Endothelial cell of umbilical vein (primary cell): ENCODE measurements at places on chromosomes 16 and 17. TPM values are rescaled to one million over a fixed set of nuclear protein-coding genes. Genes with fewer than 3 reads are reported as not detected.

The PRSS27 gene
- total RNA-seq = 0.53 and 0.60 TPM in 2 replicates

The SLC25A19 gene
- total RNA-seq = 16.8 and 20.9 TPM in 2 replicates

The CHAD gene
- not detected in 2 replicates for total RNA-seq

The NXPH3 gene
- total RNA-seq = 2.0 and 2.1 TPM in 2 replicates

The CDC6 gene
- total RNA-seq = 49.9 and 55.2 TPM in 2 replicates

GRCh38 chr17:35030780-35031179, 32.7 kb downstream of the RFFL start:
- peaks cover 12% of the 10 kb centered on the region for H3K4me1 ChIP-seq
- H3K36me3 ChIP-seq = no peaks in the 10 kb centered on the region
- H3K27me3 ChIP-seq = no peaks in the 10 kb centered on the region
- H3K27ac ChIP-seq = no peak overlapping the region
- no peak overlapping the region for H3K4me3 ChIP-seq

- peaks cover 2% of the 10 kb centered on the region for H3K27me3 ChIP-seq
- H3K36me3 ChIP-seq = no peaks in the 10 kb centered on the region
- no peak overlapping the region for H3K27ac ChIP-seq
- no peaks in the 10 kb centered on the region for H3K4me1 ChIP-seq
- no peak overlapping the region for H3K4me3 ChIP-seq
- DNase-seq = no peak
Observed at GRCh38 chr17:77006971-77007649, 133.7 kb upstream of the SEC14L1 start.

GRCh38 chr17:4422864-4423263, 10.9 kb upstream of the SPNS3 start:
- H3K27ac ChIP-seq = no peak overlapping the region
- no peaks in the 10 kb centered on the region for H3K27me3 ChIP-seq
- H3K4me3 ChIP-seq = no peak overlapping the region
- no peaks in the 10 kb centered on the region for H3K4me1 ChIP-seq
- no peak for DNase-seq
- no peaks in the 10 kb centered on the region for H3K36me3 ChIP-seq

- no peak overlapping the region for H3K27ac ChIP-seq
- DNase-seq = no peak
- peaks cover 5% of the 10 kb centered on the region for H3K4me1 ChIP-seq
- H3K36me3 ChIP-seq = no peaks in the 10 kb centered on the region
Observed at GRCh38 chr17:3695129-3695722, 729 bp downstream of the P2RX5 start.

DNA sequence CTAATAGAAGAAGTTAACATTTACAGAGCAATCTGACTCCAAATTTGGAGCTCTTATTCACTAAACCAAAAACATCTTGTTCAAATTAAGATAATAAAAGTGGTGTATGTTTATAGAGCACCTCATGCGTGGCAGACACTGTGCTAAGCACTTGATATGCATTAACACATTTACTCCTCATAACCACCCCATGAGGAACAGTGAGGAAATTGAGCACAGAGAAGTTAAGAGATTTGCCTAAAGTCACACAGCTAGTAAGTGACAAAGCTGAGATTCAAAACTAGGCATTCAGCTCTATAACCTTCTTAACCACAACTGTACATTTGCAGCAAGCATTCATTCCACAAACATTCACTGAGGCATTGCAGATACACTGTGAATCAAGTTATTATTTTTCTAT, 94.0 kb downstream of the VAT1L start:
- no peak overlapping the region for H3K4me3 ChIP-seq
- H3K4me1 ChIP-seq = peaks cover 8% of the 10 kb centered on the region
- H3K27ac ChIP-seq = no peak overlapping the region
- no peak for DNase-seq
- no peaks in the 10 kb centered on the region for H3K27me3 ChIP-seq
- no peaks in the 10 kb centered on the region for H3K36me3 ChIP-seq

DNA sequence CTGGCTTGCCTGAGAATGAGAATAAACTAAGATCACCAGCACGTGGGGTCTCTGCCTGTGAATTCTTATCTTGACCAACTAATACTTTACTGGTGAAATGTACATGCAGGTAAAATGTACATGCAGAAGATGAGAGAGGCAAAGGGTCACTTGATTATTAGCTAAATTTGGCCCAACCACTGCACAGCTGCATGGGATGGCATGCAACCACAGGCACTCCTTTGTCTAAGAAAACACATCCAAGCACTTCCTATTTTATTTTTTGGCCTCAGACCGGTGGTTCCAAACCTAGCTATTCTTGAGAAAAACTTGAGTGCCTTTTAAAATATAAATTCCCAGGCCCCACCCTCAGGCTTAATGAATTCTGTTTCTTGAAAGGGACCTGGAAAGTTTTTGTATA, 77.9 kb downstream of the SYCE1L start:
- no peak overlapping the region for H3K4me3 ChIP-seq
- no peak overlapping the region for H3K27ac ChIP-seq
- no peaks in the 10 kb centered on the region for H3K27me3 ChIP-seq
- DNase-seq = no peak

DNA sequence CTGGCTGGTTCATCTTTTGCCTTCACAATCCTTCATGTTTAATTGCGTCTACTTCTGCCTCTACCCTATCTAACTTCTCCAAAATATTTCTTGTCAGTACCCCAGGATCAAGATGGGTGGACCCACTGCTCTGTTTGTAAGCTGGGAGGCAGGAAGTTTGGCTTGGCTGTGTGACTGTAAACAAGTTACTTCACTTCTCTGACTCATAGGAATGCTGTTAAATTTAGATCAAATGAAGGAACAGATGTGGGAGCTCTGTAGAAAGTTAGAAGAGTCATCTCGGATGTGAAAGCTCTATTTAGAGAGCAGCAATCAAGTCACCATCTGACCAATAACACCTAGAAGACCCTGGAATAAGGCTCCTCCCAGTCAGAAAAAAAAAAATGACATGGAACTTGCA, 55.2 kb upstream of the MRTFB start:
- H3K27ac ChIP-seq = no peak overlapping the region
- no peak overlapping the region for H3K4me3 ChIP-seq
- peak; percentile 73 for DNase-seq
- peaks cover 2% of the 10 kb centered on the region for H3K27me3 ChIP-seq
- no peaks in the 10 kb centered on the region for H3K36me3 ChIP-seq

DNA sequence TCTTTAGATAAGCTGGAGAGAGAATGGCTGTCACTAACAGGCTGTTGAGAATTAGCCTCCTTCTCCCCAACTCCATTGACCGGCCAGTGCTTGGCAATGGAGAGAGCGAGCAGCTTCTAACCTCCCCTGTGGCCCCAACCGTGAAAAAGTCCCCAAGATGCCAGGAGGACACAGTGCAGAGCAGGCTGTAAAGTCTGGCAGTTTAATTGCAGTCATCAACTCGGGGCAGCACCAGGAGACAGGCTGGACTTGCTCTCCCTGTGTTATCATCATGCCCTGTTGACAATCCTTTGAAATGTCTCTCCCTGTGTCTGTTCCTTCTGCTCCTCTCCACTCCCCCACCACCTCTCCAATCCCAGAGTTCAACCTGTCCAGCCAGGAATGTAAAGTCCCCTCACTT, 705 bp upstream of the CDRT4 start:
- no peak for DNase-seq
- no peak overlapping the region for H3K4me3 ChIP-seq
- H3K4me1 ChIP-seq = peaks cover 13% of the 10 kb centered on the region
- no peaks in the 10 kb centered on the region for H3K27me3 ChIP-seq
- H3K36me3 ChIP-seq = no peaks in the 10 kb centered on the region

DNA sequence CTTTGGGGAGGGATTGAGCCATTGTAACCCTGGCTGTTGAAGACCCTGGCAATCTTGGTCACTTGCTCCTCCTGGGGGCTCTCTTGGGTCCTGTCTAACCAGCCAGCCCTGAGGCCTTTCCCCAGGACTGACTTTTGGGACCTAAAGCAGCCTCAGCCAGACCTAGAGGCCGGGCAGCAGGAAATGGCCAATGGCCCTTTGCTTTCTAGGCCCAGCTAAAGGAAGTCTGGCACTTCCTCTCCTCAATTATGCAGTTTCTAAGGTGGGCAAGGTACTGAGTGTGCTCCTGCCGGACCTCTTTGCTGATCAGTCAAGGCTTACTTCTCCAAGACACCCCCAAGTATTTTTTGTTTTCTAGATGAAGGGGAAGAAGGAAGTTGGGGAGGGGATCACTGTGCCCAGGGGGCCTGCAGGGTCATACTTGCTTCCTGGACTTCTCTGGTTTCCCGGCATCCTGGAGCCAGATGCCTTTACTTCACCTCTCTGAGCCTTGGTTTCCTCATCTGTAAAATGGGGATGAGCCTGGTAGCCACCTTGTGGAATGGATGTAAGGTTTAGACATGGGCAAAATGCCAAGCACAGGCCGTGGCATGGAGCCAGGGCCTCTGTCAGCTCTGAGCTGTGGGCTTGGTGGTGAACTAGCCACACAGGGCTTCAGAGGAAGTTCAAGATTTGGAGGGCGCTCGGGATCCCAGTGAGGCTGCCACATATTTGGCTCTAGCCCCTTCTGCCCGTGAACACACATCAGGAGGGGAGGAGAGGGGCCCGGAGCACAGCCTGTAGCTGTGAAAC, 8.6 kb downstream of the CX3CL1 start:
- H3K4me1 ChIP-seq = peaks cover 12% of the 10 kb centered on the region
- no peaks in the 10 kb centered on the region for H3K27me3 ChIP-seq
- no peak overlapping the region for H3K27ac ChIP-seq

GRCh38 chr17:63362115-63362514, 84.0 kb downstream of the CYB561 start:
- no peak overlapping the region for H3K4me3 ChIP-seq
- DNase-seq = no peak
- H3K4me1 ChIP-seq = peaks cover 7% of the 10 kb centered on the region
- no peaks in the 10 kb centered on the region for H3K36me3 ChIP-seq
- H3K27me3 ChIP-seq = no peaks in the 10 kb centered on the region
- H3K27ac ChIP-seq = no peak overlapping the region

DNA sequence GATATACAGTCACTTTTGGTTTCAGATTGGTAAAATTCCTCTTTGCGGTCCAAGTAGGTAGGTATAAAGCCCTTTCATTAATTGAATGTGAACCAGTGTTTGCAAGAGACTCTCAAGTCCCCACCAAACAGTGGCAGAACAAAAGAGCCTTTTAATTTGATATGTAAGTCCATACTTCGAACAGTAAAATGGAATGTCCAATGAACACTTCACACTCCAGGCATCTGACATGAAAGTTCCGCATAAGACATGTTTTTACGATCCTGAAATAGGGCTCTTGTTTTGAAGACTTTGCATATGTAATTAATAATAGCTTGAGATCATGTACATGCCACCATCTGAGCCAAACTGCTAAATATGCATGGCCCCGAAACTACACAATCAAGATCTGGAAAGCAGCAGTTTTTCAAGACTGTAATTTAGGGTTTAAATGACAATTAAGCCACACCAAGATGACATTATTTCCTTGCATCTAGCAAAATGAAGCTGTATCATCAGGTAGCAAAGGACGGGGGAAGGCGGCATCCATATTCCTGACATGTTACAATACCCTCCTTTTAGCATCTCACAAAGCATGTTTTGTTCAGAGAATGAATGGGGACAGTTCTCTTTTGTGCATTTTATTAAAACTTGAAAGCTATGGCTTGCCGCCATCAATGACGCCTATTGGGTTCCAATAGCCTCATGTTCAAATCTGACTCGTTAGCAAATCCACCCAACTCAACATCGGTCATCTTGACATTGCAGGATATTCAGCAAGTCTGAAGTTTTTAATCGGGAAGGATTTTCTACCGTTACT, 39.4 kb downstream of the LITAF start:
- H3K4me3 ChIP-seq = no peak overlapping the region
- H3K27ac ChIP-seq = no peak overlapping the region
- no peaks in the 10 kb centered on the region for H3K36me3 ChIP-seq
- peaks cover 2% of the 10 kb centered on the region for H3K27me3 ChIP-seq
